ENCODE measurements at places on chromosomes 4 and X.

GRCh38 chr4:176383273-176384077, 63.7 kb downstream of the SPCS3 start:
- DNase-seq = no peak

DNA sequence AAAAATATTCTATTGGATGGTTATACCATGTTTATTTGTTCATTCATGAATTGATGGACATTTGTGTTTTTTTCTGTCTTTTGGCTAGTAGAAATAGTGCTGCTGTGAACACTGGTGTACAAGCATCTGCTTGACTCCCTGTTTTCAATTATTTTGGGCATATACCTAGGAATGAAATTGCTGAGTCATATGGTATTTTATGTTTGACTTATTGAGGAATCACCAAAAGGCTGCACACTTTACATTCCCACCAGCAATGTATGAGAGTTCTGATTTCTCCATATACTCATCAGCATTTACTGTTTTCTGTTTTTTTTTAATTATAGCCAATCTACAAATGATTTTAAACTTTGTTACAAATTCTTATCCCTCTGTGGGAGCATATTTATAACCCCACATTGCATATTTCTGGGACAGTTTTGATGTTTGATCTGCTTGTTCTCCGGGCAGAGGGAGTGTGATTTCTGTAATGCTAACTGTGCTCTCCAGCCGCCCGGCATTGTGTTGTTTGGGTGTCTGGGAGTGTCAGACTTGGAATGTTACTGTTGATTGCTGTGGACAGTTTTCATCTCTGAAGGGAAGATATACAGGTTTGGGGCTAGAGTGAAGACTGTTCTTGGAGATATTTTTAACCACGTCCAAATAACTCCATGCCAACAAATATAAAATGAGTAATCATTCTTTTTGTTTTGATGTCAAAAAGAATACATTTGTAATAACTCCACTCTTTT, 60.5 kb upstream of the PGRMC2 start:
- DNase-seq = no peak

DNA sequence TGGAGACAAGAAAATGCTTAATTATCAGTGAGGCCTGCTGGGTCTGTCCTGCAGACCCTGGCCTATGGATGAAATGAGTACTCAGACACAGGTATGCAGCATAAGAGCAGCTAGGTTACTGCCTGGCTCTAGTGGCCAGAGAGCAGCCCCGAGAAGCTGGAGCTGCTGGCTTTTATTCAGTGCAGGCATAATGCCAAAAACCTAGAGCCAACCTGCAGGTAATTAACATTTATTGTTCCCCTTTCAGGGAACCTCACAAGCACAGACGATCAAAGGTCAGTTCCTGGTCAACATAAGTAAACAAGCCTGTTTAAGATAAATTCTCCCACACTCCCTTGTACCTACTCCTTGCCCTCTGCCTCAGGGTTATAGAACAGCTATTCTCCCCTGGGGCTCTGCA, 13.3 kb downstream of the IDS start:
- peak; percentile 47 for DNase-seq

DNA sequence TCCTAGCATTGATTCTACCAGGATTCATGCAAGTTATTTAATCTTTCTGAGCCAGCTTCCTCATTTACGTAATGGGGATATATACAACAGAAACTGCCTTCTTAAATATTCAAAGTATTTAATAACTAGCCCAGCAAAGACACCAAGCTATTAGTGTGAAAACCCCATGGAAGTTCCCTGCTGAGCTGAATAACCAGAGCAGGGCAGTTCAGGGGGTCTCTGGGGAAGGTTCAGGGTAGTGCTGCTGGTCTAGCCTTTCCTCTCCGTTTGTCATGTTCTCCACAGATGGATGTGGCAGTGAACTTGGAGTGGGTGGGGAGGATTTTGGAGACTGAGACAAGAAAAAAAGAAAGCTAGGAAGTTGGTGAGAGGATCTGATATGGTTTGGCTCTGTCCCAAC, 240.8 kb upstream of the TAPT1 start:
- DNase-seq = no peak

DNA sequence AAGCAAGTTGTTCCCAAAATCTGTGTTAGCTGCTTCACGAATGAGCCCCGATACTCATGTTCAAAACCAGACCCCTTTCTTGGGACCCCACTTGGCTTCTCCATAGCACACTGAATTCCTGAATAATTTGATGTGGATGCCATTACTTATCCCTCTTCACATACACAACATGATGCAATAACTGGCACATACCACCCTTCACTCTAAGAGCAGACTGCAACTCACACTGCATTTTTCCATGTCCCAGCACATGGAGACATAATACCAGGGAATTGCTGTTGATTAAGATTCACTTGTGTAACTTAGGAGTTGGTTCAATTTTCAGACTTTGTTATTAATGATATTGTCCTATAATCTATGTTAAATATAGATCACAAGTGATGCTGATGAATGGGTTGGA, 213.4 kb downstream of the MAML3 start:
- no peak for DNase-seq

DNA sequence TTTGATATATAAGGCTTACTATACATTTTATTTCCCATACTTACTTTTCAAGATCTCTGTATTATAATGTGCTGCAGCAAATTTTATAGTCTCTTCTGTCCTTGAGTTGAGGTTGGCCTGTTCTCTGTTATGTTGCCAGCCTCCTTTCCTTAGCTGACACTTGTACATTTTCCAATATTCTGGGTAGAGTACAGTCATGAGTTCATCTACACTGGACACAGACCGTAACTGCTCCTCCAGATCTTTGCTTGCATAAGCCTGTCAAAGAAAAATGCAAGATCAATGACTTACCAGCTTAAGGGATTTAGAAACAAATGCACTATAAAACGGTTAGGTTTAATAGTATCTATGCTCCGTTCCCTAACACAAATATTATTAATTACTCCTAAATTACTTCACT, 63.2 kb downstream of the VEGFC start:
- DNase-seq = no peak

DNA sequence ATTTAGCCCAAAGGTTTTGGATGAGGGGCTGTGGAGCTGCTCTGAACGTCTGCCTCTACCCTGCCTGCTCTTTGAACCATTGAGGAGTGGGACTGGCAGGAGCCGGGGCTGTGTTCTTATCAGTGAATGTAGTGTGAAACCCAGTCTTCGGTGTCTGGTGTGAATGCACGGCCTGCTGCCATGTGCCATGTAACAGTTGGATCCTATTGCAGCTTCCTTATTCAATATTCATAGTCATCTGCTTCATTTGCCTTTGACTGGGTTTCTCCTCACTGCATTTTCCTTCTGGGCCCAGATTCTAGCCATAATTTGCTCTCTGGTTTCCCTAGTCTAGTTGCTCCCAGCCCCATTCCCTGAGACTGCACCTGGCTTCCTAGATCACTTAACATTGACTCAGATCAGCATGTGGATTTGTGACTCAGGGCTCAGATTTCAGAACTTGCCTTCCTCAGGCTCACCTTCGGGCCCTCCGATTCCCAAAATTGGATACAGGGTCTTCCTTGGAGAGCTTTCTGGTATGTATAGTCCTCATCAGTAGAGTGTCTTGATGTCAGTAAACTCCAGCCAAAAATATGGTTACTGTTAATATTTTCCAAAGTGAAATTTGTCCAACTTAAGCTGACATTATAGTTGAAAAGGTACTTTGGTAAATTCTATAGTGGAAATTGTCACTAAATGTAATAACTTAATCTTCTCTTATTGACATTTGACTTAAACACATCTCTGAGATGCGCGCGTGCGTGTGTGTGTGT, 94.0 kb upstream of the DDIT4L start:
- DNase-seq = no peak

GRCh38 chrX:12987340-12987739, 12.4 kb downstream of the TMSB4X start:
- DNase-seq = no peak

DNA sequence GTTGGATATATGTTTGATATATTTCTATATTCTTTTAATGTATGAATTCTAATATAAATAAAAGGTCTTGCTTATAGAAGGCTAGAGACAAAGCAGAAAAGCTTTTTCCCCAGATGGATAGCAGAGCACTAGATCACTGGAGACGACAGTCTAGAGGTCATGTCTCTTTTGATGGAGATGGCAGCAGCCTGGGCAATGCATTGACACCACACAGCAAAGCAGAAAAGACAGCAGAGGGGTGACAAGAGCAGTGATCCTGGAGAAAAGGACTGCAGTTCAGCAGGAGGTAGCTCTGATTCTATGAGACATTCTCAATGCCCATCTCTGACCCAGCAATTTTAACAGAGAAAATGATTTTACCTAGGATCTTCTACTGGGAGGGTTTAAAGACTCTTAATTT, 210.6 kb downstream of the DTHD1 start:
- DNase-seq = no peak

DNA sequence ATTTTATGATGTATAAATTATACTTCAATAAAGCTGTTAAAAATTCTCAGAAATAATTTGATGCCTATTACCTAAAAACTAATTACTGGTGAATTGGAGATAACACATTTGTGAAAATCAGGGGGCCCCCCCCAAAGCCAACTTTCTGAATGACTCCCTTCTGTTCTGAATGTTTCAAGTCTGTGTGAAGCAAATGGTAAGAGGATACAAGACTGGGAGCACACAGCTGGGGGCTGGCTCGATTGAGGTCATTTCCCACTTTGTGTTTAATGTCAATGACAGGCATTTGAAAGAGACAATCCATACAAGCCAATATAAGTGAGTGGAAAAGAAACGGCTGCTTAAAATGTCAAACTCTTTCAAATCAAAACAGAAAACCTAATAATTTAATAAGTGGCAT, 155.8 kb downstream of the SH2D1A start:
- no peak for DNase-seq

DNA sequence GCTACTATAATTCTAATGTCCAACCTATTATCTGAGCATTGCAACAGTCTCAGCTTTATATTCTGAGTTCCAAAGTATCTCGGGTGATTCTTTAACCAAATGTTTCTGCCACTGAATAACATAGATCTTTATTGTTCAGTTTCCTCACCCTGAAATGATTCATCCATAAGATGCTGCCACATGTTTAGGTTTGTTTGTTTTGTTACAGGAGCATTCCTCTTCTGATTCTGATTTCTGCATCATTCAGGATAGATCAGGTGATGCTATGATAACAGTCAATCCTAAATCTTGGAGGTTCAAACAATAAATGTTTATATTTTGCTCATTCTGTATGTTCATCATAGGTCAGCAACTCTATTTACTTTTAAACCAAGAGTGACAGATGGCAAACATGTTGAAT, 927.6 kb downstream of the PCDH7 start:
- no peak for DNase-seq

DNA sequence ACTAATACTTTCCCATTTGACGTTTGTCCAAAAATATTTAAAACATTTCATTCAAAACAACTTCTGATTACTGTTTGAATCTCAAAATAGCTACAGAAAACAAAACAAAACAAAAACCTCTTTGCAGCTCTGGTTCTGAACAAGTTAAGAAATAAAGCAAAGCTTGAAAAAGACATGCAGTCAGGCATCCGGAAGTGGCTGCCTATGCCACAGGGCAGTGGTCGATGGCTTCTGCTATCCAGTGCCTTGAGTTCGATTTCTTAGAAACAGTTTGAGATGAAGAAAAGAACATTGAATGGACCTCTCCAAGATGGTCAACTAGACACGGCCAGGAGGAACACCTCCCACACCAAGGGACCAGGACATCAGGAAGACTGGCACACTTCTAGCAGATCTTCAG, 125.3 kb downstream of the SCFD2 start:
- no peak for DNase-seq

DNA sequence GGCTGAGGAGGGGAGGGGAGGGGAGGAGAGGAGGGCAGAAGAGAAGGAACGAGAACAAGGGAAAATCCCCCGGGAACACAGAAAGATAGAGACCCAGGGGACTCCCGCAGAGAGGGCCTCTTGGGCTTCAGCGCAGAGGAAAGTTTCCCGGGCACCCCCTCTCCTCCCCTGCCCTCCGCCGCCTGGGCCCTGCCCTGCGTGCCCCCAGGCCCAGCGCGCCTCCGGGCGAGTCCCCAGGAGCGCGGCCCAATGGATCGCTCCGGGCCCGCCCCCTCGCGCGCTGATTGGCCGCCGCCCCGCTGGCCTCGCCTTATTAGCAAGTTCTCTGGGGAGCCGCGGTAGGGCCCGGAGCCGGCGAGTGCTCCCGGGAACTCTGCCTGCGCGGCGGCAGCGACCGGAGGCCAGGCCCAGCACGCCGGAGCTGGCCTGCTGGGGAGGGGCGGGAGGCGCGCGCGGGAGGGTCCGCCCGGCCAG, at the start of gene MSX1:
Gene MSX1 (plus strand): TSS at position 341 of the 474 bp plus-strand sequence. CDS start 235 bp downstream, outside the sequence.
- DNase-seq = peak; percentile 69

GRCh38 chrX:124249345-124249744, 83.1 kb upstream of the TEX13D start:
- no peak for DNase-seq

GRCh38 chrX:129629837-129630236, 24.9 kb downstream of the APLN start:
- DNase-seq = no peak

- no peak for DNase-seq
Measured at GRCh38 chr4:138665851-138666250, 349.7 kb upstream of the NOCT start.

All from RPMI8226 (cell line).